Stimulated activated CD4-positive, alpha-beta T cell treated with anti-CD3 and anti-CD28 coated beads, TNF-alpha, amount 100 ng/mL, for 1 hour (primary cell): ENCODE measurements at places on chromosomes 5 and 9.

DNA sequence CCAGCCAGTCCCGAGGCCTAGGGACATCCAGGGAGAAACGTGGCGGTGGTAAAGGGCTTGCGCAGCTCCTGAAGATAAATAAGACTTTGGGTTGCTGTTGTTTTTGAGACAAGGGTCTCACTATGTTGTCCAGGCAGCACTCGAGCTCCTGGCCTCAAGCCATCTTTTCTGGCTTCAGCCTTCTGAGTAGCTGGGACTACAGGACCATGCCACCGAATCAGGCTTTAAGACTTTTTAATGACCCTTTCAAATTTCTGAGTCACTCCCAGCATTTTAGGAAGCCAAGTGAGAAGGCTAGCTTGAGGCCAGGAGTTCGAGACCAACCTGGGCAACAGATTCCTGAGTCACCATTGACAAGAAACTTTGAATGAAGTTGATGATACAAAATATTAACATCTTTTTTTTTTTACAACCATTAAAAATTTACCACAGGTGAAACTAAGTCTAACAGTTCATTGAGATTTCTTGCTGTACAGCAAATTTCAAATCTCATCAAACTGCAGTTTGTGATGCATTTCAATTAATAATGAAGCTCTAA, 817 bp upstream of the GNE start:
- DNase-seq = no peak

- DNase-seq = no peak
These were observed 14.8 kb downstream of the SLC25A46 start for GRCh38 chr5:110753600-110753999.

DNA sequence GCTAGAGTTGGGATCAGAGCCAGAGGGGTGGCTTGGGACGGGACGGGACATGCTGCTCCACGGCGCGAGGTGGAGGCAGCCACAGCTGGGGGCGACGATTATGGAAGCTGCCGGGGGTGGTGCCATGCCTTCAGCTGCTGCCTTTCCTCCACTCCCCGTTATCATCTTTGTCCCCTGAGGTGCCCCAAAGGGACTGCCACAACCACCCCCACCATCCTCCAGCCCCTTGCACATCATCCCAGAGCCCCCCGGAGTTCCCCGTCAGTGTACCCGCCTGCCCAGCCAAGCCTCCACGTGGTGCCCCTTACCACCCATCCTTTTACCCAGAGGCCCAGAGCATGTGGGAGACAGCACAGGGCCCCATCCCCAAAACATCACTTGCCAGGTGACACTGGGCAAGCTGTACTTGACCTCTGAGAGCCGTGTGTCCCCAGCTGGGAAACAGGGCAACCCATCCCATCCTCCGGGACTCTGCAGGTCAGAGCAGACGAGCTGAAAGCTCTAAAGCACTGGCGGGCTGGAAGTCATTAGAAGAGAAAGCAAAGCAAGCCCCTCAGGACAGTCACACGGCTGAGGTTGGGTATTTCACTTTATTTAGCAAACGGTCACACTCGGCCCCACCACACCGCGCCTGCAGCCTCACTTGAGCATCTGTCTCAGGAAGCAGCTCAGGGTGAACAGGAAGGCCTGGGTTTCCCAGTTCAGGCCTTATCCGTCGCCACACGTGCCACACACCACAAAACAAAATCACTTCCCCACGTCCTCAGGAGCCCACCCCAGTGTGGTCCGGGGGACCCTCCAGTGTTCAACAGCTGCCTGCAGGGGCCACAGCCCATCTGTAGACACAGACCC, 19.5 kb upstream of the MXD3 start:
- no peak for DNase-seq

- DNase-seq = no peak
These were observed 36.2 kb upstream of the SNAPC3 start for GRCh38 chr9:15386465-15386864.

- DNase-seq = no peak
These were observed at the start of gene CFAP77 for GRCh38 chr9:132409828-132410528. TSS of gene CFAP77 (plus strand) at chr9:132410211. CDS start at chr9:132410272, 61 bp downstream.

- no peak for DNase-seq
These were observed 103.6 kb downstream of the PBX3 start for GRCh38 chr9:125850763-125851162.

DNA sequence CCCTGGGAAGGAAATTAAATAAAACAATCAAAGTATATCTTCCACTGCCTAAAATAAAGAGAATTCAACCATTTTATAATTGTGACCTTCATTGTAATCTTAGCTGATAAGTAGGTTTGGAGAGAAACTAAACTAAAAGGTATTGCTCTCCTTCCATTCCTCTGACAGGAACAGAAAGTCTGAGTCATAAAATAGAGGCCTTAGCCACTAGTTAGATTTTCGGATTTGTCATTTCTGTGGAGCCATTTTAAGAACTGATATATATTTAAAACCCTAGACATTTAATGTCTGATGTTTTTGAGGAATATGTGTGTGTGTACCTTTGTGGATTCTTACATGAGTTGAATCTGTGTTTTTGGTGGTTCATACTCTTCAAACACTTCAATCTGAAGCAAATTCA, 11.8 kb upstream of the TMC1 start:
- no peak for DNase-seq

DNA sequence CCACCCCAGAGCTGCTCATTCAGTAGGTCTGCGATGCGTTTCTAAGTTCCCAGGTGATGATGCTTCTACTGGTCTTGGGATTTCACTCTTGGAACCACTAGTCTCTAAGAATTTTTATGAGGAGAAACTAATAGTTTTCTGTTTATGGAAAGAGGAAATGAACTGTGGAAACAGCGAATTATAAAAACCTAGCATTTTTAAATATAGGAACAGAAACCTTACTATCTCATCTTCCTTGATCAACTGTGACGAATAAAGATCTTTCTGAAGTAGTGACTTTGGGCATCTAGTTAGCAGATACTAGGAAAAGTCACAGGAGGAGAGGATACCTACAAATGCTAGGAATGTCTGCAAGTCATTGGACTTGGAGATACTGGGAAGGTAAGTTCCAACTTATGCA, 376.8 kb upstream of the RFX3 start:
- no peak for DNase-seq

GRCh38 chr9:94624629-94625028, 14.7 kb downstream of the FBP1 start:
- no peak for DNase-seq

GRCh38 chr9:127635201-127635735, 23.2 kb downstream of the STXBP1 start:
- no peak for DNase-seq

DNA sequence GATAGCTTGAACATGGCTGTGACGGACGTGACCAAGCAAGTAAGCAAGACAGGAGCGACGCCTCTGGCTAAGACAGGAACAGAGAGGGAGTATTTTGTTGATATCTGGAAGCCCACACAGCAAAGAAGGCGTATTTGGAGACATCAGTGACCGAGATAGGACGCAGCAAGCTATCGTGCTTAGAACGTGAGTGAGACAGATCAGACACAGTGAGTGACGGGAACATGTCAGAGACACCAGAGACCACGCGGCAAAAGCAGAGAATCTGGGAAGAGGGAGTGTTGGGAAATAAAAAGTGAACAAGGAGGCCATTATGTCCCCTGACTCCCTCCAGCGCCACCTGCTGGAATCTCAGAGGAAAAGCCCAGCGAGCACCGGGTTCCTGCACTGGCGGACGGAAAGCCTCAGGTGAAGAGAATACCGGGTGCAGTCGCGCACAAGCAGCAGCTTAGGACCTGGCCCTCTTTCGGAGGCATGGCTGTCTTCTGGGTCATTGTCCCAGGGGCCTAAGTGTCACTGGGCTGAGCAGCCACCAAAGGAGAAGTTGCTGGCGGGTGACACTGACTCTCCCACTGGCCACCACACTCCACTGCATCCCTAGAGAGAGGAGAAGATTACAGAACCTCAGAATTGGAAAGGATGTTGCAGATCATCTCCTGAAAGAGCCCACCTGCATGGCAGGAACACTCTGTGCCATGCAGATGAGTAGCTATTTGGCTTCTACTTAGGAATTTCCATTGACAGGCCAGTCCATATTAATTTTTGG, 99.1 kb downstream of the FBXO38 start:
- DNase-seq = peak; percentile 38

DNA sequence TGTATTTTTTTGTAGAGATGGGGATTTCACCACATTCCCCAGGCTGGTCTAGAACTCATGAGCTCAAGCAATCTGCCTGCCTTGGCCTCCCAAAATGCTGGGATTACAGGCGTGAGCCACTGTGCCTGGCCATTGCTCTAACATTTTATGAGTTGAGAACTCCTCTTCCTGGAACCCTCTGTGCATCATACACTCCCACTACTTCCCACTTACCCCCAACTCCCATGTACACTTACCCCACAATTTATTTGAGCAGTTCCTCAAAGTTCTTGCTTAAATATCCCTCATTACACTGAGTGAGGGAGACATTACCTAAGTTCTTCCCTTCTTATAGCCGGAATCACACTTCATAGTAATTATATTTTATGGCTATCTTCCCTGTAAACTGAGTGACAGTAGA, 42.9 kb upstream of the GALNT10 start:
- no peak for DNase-seq

- peak; percentile 63 for DNase-seq
These were observed 18.1 kb downstream of the TCF7 start for GRCh38 chr5:134132372-134133187.

DNA sequence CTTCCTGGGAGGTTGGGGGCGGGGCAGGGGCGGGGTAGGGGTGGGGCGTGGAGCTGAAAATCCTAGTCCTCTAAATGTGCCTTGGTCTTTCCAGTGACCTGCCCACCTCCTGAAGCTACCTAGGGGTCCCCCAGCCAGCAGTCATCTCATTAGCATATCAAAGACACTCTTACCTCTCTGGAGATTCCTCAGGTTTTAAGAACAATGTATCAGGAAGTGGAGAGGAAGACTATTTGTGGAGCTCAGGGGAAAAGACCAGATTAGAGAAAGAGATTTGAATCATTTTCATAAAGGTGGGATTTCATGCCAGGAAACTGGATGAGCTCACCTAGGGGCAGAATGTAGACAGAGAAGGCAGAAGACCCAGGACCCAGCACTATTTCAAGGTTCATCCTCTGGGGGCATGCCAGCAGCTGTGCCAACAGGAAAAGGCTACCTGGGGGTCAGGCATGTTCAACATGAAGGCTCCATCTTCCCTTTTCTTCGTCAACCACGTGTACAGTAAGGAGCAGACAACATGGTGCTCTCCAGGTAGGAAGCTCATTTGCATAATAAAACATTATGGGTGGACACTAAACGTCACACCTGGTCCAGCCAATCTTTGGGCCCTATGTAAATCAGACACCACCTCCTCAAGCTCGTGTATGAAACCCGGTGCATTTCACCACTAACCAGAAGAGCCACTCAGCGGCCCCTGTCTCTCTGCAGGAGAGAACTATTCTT, 6.9 kb downstream of the GMCL2 start:
- no peak for DNase-seq

DNA sequence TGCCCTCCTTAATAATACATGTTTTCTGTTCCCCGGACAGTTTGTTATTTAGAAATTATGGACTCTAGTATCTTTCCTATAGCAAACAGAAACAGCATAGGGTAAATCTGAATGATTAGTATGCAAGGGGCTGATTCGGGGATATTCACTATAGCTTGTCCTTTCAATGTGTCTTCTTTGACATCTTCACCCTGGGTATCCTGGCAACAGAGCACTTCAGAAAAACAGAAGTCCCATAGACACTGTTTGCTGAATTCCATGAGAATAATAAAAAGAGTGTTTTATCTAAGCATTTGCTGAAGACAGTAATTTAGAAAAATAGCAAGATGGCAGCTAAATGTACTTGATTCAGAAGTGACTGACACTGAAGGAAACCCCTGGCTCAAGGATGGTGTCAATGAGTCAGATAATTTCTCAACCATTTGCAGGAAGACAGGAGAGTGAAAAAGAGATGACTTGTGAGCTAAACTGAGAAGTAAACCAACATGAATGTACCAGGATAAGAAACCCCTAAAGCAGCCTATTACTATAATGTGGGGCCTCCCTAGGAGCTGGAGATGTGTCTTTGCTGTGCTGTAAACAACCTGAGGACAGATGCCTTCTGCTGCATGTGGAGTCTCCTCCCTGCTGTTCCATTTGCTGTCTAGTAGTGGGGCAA, 246.2 kb downstream of the MAN2A1 start:
- no peak for DNase-seq

DNA sequence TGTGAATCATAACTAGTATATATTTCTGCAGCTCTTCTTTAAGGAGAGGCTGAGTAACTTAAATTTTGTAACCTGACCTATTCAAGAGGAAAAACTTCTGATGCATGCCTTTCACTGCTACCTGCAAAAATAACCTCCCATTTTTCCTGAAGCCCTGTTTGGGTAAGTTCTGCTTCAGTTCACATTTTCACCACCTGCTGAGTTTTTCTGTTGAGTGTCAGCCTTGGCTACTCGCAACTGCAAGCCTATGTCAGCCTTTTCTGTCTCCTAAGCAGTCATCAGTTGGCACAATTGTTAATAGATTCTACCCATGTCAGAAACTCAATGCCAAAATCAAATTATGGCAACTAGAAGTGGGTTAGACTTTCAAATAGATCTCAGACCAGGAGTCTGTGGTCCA, 8.2 kb upstream of the TNFAIP8 start:
- no peak for DNase-seq

DNA sequence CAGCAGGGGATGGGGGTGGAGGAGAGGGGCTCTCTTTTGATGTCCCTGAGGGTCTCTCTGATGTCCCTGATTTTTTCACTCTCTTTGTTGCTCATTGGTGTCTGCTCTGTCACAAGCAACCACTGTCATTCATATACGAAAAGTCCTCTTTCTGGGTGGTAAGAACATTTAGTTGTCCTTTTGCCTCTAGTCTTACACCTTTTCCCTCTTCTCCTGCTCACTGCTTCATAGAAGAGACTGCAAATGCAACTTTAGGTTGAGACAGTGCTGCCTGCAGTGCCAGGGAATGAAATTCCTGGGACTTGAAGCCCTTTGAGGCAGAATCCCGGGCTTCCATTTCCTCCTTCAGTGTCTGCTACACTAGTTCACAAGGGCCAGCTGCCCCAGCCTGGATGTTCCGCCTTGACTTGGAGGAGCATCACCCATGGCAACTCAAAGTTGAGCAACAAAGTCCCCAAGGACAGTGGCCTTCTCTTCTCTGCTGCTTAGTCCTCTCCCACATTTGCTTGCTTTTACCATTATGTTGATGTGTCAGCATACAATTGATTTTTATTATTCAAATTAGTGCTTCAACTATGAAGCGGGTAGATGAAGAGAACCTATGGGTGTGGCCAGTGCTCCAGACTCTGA, 94.7 kb upstream of the RUSC2 start:
- DNase-seq = no peak

- DNase-seq = no peak
These were observed 6.1 kb downstream of the FLT4 start for GRCh38 chr5:180643191-180643851.
